ENCODE measurements at places on chromosomes 2 and 18. TPM values are rescaled to one million over a fixed set of nuclear protein-coding genes. Genes with fewer than 3 reads are reported as not detected.

GRCh38 chr18:59005262-59005661 lies 134.4 kb upstream of the SEC11C start:
- no peak for DNase-seq

- no peak for DNase-seq
Observed at GRCh38 chr2:79129804-79130203, 9.5 kb downstream of the REG1A start.

GRCh38 chr2:60992985-60993392 lies 24.5 kb upstream of the PEX13 start:
- no peak for DNase-seq

DNA sequence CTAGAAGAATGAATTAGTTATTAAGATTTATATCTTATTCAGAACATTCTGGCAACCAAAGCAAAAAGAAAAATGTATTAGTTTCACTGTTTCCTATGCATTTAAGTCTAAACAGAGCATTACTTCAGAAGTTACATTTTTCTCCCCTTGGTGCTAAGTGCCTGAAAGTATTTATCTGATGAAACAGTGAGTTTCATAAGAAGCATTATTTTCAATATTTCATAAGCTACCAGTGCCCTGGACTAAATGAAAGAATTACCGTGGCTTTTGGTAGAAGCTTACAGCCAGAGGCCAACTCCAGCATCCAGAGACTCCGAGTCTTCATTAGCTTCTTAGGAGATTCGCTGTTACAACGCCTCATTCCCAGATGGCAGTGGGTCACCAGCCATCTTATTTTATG lies 97.6 kb downstream of the LYPD6B start:
- no peak for DNase-seq

Gene CDK5R2
- 0.49 TPM for total RNA-seq

Gene SH3RF3
- total RNA-seq: 10.8 TPM
